ENCODE measurements at places on chromosomes 4 and X.

- DNase-seq, result peak; percentile 89
Observed at GRCh38 chr4:7323872-7324650, 110.7 kb downstream of the PSAPL1 start.

- DNase-seq, result no peak
Observed at GRCh38 chr4:11073621-11074051, 355.1 kb downstream of the HS3ST1 start.

GRCh38 chr4:15434091-15434490 is 6.3 kb downstream of the C1QTNF7 start:
- DNase-seq, result no peak

DNA sequence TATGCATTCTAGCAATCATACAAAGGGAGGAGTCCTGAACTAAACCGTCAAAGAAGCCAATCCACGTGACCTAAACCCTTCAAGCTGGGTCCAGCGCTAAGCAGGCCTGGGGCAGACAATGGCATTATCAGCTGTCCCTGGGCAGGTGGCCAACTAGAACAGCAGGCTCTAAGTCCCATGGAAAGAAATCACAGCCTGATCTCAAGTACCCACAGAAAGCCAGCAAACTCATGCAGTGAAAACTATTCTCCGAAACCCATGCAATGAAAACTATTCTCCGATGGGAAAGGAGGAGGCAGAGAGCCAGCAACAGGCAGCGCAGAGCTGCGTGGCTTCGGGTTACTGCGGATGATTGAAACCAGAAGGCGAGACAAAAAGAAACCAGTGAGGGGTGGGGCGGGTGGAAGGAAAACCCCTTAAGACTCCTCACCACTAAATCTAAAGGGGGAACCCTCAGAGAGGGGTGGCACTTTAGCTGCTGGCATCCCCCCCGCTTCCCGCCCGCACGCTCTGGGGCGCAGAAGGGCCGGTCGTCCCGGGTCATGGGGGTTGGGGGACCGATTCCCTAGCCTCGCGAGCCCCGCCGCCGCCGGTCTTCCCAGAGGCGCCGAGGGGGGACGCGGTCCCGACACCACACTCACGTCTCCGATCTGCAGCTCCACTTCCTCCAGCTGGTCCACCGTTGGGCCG is 567 bp downstream of the C4orf46 start:
- DNase-seq, result peak; percentile 63

DNA sequence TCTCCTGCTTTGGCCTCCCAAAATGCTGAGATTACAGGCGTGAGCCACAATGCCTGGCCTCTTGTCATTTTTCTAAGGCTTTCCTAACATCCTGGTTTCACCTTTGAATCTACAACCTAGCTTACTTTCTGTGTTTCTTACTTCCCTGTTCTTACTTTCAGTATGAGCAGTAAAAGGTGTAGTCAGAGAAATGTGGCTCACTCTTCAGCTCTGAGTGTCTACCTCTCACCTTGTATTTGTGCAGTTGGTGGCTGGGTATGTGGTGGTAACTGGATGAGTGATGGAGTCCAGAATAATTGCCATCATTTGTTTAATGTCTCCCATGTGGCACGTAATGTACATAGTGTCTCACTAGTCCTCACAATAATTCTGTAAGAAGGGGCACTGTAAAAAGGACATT is 19.1 kb upstream of the CXCL11 start:
- no peak for DNase-seq

DNA sequence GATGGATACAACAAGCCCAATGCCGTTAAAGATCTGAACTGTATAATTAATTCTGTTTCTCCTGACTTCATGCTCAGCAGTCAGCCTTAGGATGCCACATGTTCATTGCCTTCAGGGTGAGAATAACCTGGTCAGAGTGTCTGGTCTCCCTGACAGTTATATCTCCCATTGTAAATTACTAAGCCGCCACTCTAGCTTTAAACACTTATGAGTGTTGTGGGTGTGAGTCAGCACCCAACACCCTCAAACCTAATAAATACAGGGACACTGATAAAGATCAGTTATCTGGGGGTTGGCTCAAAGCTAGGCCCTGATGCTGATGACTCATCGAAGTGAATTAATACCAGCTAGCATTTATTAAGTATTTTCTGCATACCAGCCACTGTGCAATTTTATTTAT is 64.9 kb upstream of the DYNLT3 start:
- no peak for DNase-seq

DNA sequence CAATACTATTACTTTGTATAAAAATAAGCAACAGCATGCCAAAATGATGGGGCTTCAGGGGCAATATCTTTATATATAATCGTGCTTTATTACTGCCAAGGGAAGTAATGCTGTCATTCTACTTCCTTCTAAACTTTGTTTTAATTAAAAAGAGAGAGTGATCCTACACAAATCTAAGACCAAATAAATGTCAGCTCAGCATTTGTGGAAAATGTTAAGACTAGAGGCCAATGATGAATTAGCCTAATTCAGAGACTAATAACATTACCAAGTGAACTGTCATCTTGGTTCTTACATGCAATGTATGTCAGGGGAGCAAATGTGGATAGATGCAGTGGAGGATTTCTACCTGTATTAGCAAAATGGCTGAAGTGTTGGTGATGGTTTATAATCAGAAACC is 166.4 kb upstream of the PTCHD1 start:
- no peak for DNase-seq

GRCh38 chr4:169604903-169605331 is 7.5 kb downstream of the NEK1 start:
- DNase-seq, result no peak

DNA sequence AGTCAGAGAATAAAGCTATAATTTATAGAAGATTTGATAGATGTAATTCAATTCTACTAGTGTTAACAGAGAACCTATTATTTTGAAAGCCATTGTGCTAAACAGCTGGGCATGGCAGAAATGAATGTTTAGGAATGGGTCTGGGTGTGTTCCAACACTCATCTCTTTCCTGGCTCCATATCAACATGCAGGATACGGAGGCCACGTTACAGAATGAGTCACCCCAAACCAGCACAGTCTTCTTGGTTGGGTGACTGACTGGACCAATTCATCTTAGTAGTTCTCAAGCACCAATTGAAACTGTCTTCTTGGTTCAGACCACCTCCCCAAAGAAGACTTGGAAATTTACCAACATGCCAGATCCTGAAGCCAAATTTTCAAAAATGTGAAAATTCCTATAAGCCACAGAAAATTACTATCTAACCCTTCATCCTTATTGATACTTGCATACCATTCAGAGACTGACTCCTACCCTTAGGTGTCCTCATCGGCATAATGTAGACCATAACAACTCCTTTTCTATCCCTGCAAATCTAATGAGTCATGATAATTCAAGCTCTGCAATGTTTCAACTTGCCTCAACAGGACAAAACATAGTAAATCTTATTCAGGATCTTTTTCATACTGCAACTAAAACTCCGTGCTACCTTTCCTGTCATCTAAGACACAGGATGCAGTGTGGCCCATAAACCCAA is 52.0 kb upstream of the ATOH1 start:
- DNase-seq, result no peak

- DNase-seq, result no peak
Observed at GRCh38 chr4:36313703-36314102, 32.3 kb downstream of the DTHD1 start.

DNA sequence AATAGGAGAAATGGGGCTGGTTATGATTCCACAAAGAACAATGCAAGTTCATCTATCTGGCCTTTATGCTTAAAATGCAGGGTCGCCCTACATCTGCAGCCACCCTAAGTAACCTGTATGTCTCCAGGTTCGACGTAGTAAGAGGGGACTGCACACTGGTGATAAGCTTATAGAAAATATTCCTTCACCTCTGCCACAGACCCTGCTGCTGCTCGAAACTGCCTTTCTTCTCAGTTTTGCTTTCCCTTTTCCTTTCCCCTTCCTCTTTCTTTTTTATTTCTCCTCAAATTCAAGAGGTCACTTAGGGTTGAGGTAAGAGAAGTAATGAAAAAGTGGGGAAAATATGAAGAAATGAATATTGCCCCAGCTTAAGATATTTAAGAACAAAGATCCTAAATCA is 123.5 kb downstream of the DCHS2 start:
- DNase-seq, result no peak

- DNase-seq, result peak; percentile 82
Observed at GRCh38 chr4:144591401-144591800, 54.6 kb upstream of the HHIP start.

GRCh38 chr4:59643682-59644081 is 1556.4 kb upstream of the ADGRL3 start:
- DNase-seq, result no peak

DNA sequence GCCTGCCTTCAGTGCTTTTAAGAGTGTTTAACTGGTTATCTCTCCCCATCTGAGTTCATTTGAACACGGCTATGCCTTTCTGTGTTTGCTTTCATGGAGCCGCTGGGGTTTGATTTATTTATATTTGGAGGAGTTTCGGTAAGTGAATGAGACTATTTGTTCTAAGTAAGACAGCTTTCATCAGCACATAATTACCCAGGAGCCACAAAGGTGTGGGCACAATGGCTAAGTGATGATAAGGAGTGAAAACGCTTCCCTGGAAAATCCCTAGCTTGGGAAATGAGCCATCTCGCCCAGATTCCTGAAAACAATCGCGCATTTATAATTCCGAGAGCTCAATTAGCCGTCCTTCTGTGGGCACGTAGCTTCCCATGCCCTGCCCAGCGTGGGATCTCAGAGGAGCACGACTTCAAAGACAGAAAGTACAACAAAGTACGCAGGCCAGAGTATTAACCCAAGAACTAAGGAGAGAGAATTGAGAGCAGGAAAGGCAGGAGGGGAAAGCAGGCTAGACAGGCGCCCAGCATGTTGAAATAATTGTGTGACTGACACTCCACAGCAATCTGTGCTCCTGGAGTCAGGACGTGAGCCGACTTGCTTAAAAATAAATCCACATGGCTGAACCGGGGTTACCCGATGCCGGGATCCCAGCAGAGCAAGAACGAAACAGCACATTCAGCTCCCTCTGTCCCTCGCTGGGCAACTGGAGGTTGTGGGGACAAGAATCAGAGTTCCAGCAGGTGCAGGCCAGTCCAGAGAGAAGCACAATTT is 99.0 kb downstream of the DHRSX start:
- no peak for DNase-seq
